NCI-H2171 treated with DMSO at 0.1 percent for 48 hours (cell line): ENCODE measurements at places on chromosomes 5 and 9.

GRCh38 chr5:76175051-76175666 is 92.0 kb downstream of the SV2C start:
- peak; percentile 8 for DNase-seq

- DNase-seq, result no peak
These were observed 1.9 kb downstream of the GPSM1 start for GRCh38 chr9:136329211-136329627.

DNA sequence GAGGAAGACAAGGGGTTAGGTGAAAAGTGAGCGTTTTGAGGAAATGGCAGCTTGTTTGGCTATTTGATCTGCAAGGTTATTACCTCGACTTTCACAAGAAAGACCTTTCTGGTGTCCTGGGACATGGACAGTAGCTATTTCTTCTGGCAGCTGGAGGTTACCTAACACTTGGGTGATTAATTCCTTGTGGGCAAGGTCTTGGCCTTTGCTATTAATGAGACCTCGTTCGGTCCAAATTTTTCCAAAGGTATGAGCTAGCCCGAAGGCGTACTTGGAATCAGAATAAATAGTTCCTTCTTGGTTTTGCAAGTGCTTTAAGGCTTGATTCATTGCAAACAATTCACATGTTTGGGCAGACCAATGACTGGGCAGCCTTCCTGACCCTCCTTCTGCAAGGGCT is 4.9 kb downstream of the GTF3C5 start:
- DNase-seq, result no peak

DNA sequence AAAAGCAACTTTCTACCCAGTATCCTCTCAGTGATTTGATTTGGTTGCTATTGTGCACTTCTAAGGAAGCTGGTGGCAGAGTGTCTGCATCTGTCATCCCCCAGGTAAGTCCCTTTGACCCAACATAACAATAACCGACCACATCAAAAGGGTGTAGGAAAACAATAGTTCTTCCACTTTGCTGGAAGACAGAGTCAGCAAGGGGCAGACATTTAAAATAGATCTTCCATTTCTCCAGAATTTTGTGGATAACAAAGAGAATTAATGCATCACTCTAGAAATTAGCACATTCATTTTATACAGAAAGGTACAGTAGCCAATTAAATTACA is 177.5 kb downstream of the EBF1 start:
- DNase-seq, result no peak
